Activated gamma-delta T cell treated with anti-CD3 and anti-CD28 coated beads, Interleukin-2, amount 50 U/mL, for 16 hours (primary cell): ENCODE measurements at places on chromosomes 12 and 14.

GRCh38 chr12:48336564-48336963, 14.2 kb downstream of the ZNF641 start:
- DNase-seq, result no peak

GRCh38 chr12:3219233-3219632, 142.1 kb downstream of the TSPAN9 start:
- no peak for DNase-seq

- no peak for DNase-seq
Measured at GRCh38 chr14:78673845-78674244, 503.7 kb downstream of the NRXN3 start.

- peak; percentile 60 for DNase-seq
Measured at GRCh38 chr12:123043536-123044001, 63.1 kb downstream of the ARL6IP4 start.

DNA sequence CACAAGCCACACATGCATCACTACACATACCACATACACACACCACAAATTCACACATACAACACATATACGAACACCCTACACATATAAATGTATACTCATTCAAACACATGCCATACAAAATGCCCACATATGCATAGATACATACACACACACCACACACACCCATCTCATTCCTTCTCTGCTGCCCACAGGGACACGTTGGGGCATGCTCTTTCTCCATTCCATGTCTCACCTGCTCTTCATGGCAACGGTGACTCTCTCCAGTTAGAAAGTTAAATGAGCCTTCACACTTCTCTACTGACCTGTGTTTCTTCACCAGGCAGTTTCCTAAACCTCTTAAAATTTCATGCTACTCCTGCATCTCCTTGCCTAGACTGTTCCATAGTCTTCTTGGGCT, 1194.8 kb downstream of the BCL11B start:
- DNase-seq, result no peak

- DNase-seq, result no peak
Measured at GRCh38 chr14:77516126-77516525, 17.5 kb upstream of the ISM2 start.

DNA sequence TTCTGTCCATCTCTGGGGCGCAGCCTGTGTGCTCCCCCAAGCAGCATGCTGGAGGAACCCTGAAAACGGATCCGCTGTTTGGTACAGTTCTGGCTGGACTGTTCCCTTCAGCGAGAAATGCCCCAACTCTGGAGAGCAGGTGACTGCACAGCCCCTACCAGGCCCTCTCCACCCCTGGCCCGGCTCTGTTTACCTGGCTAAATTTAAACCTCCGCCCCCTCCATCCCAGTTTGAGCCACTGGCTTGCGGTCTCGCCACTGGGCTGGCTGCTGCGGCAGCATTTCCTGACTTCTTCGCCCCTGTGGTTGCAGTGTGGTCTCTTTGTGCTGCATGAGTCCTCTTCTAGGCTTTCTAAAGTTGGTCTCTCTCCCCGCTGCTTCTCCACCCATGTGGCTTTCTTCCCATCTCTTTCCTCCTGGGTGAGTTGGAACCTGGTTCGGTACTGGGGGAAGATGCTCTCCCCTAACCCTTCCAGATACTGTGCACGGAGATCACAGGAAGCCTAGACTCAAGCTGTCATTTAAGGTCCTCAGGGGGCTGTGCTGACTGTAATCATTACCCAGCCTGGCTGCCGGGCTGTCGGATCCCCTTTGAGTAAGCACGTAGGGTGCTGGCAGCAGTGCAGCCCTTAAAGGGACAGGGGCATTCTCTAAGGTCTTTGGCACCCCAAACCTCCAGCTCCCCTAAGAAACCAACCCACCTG, 60.6 kb downstream of the FBXL14 start:
- peak; percentile 23 for DNase-seq

DNA sequence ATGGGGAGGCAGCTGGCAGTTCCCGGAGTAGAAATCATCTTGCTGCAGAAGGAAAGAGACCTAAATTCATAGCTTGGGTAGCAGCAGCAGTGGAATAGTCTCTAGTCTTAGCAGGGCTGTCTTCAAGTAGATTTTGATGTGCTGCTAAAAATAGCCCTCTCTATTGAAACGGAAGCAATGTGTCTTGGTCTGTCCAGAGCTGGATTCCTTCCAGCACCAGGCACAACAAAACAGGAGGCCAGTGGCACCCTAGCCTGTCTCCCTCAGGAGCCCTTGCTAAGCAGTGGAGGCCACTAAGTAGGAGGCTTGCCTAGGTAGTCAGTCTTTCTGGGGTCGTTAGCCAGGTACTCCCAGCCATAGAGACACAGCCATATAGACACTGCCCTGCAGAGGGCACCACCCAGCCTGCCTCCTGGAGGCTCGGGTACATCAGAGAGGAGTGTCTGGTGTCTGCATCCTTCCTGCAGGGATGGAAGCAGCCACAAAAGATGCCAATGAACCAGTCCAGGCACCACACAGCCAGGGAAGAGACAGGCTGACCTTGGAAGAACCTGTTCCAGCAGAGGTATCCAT, 97.5 kb downstream of the CRACR2A start:
- no peak for DNase-seq

GRCh38 chr12:29731591-29731990, 52.2 kb downstream of the TMTC1 start:
- DNase-seq, result no peak

- no peak for DNase-seq
Measured at GRCh38 chr14:68791078-68791901, 1.6 kb downstream of the ZFP36L1 start.

DNA sequence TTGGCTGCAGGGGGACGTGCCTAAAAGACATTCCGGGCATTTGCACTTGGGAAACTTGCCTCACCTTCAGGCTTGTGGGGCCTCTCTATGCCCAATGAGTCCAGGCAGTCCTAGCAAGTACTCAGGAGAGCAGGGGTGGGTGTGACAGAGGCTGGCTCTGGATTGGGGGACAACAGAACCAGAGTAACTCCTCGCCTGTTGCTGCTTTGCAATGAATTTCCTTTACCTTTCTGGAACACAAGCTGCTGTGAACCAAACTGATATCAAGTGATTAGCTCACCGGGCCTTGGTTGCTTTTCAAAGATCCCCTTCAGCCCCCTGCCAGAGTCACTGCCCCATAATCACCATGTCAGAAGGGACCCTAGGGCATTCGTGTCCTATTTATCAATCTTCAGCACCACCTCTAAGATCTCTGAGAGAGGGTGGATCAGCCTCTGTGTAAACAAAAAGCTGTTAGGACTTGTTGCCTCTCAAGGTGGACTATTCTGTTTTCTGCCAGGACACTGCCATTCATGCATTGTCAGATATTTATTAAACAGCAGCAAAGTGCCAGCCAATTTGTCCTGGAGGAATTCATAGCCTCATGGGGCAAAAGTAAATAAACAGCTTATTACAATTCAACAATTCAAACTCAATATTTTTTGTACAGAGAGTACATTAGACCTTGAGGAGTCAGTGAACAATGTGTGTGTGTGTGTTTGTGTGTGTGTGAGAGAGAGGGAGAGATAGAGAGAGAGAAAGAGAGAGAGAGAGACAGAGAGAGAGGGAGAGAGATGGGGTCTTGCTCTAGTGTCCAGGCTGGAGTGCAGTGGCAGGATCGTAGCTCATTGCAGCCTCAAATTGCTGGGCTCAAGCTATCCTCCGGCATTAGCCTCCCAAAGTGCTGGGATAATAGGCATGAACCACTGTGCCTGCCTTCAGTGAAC, 11.3 kb downstream of the NFATC4 start:
- no peak for DNase-seq

DNA sequence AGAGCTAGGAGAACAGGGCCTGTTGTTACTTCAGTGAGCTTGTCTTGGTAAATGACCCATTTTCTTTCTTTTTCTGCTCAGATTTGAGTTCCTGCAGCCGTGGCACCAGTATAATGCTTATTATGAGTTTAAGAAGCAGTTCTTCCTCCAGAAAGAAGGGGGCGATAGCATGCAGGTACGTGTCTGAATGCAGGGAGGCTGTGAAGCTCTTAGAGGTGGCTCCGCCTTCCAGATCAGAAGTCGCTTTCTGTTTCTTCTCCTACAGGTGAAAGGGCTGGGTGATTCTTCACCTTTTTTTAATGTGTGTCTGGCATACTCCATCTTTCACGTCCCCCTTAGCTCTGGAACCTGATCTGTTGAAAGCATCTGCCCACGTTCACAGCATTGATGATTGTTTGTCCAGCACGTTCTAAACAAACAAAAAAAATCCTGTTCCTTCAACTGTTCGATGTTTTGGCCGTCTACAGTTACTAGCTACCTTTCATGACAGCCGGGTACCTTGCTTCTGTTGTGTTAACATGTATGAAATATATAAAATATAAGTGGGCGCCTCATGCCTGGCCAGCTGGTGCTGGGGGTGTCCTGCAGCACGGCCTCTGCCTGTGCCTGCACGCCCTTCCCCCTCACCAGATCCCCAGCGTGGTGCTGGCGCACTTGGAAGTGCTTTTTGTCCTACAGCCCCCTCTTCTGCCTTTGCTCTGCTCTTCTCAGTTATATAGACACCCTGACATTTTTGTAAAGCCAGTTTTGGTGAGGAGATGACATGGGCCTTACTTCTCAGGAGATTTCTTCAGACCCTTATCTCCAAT, 44.6 kb downstream of the SFSWAP start:
- no peak for DNase-seq
